Breast epithelium (tissue), 4 donors: ENCODE measurements at places on chromosomes 5 and 9. TPM values are rescaled to one million over a fixed set of nuclear protein-coding genes. Genes with fewer than 3 reads are reported as not detected.

DNA sequence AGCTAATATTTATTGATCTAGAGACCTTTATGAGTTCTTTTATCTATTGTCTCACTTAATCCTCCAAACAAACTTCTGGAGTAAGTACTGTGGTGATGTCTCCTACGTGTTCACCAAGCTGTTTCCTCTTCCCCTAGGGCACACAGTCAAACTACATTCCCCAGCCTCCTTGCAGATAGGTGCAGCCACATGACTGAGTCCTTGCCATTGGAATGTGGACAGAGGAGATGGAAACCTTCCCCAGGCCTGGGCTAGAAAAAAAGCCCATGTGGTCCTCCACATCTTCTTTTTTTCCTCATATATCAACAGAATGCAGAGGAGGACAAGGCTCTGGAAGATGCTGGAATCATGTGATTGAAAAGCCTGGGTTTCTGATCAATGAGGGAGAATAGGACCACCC is 88.0 kb downstream of the ANKRD55 start:
- H3K4me1 ChIP-seq, result no peaks in the 10 kb centered on the region
- DNase-seq, result no peak
- no peaks in the 10 kb centered on the region for H3K27me3 ChIP-seq
- H3K36me3 ChIP-seq, result no peaks in the 10 kb centered on the region
- no peak overlapping the region for H3K27ac ChIP-seq
- H3K4me3 ChIP-seq, result no peak overlapping the region

DNA sequence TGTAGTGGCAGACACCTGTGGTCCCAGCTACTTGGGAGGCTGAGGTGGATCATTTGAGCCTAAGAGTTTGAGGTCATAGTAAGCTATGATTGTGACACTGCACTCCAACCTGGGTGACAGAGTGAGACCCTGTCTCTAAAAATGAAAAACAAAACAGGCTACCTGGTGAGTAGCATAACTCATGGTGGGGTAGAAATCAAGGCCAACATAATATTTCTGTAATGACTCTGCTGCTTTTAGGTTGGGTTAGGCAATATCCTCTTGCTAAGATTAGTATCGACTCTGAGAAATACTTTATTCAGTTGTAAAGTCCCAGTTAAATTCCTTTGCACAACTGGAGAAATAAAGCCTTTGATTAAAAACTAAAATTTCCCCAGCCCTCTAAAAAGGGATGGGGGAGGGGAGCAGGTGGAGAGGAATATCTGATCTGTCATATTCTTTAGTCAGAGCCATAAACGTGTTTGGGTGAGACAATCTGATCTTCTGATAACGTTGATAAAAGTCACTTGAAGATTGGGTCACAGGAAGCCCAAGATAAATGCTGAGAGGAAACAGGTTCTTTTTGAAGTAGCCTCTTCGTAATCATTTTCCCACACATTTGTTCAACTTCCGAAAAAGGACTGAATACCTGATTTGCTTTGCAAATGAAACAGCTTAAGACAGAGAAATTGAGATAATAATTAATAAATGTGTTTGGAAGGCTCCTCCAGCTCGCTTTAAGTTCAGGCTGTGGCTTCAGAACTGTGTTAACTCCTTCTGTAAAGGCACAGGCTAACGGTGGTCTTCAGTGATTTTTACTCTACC is 14.9 kb downstream of the IL4 start:
- H3K27me3 ChIP-seq, result no peaks in the 10 kb centered on the region
- no peaks in the 10 kb centered on the region for H3K36me3 ChIP-seq
- no peak overlapping the region for H3K27ac ChIP-seq
- DNase-seq, result no peak
- no peak overlapping the region for H3K4me3 ChIP-seq
- no peaks in the 10 kb centered on the region for H3K4me1 ChIP-seq

- DNase-seq, result no peak
- H3K36me3 ChIP-seq, result no peaks in the 10 kb centered on the region
- H3K27me3 ChIP-seq, result no peaks in the 10 kb centered on the region
- no peak overlapping the region for H3K4me3 ChIP-seq
Measured at GRCh38 chr5:136677217-136677616, 311.9 kb upstream of the TRPC7 start.

The NMUR2 gene
- not detected for total RNA-seq

The HMGCS1 gene
- 26.5 TPM for total RNA-seq

- DNase-seq, result no peak
- H3K27me3 ChIP-seq, result no peaks in the 10 kb centered on the region
- no peak overlapping the region for H3K27ac ChIP-seq
- H3K4me3 ChIP-seq, result no peak overlapping the region
Measured at GRCh38 chr5:5316334-5316733, 106.1 kb upstream of the ICE1 start.

The FOXD4L6 gene
- total RNA-seq, result 0.15 TPM

The ZNG1F gene
- 22.9 TPM for total RNA-seq

GRCh38 chr5:95327211-95327610 is 42.3 kb upstream of the MCTP1 start:
- no peaks in the 10 kb centered on the region for H3K36me3 ChIP-seq
- no peak overlapping the region for H3K27ac ChIP-seq
- no peaks in the 10 kb centered on the region for H3K27me3 ChIP-seq
- H3K4me1 ChIP-seq, result no peaks in the 10 kb centered on the region

The CFAP157 gene
- total RNA-seq, result not detected
